CD8-positive, alpha-beta memory T cell (primary cell): ENCODE measurements at places on chromosomes 4 and X. TPM values are rescaled to one million over a fixed set of nuclear protein-coding genes. Genes with fewer than 3 reads are reported as not detected.

The SH2D1A gene
- 90.2 TPM for total RNA-seq

The PFKFB1 gene
- total RNA-seq, result 0.69 TPM

The P2RY8 gene
- 47.1 TPM for total RNA-seq

The PHOX2B gene
- not detected for total RNA-seq

The SPANXD gene
- not detected for total RNA-seq

The DCAF4L1 gene
- total RNA-seq, result 0.33 TPM

The HSFX3 gene
- not detected for total RNA-seq

The SNCA gene
- total RNA-seq, result 0.44 TPM

The CT45A1 gene
- not detected for total RNA-seq

The PHEX gene
- total RNA-seq, result 20.1 TPM

The RLIM gene
- 34.0 TPM for total RNA-seq

The GAB3 gene
- 6.7 TPM for total RNA-seq

The NKX3-2 gene
- total RNA-seq, result not detected

The GIMD1 gene
- total RNA-seq, result not detected

The SRPX gene
- total RNA-seq, result not detected

The DMRTC1 gene
- not detected for total RNA-seq

The IGSF1 gene
- not detected for total RNA-seq

The PDCL2 gene
- not detected for total RNA-seq

The CPZ gene
- total RNA-seq, result not detected

The GYG2 gene
- not detected for total RNA-seq

The VCX2 gene
- total RNA-seq, result not detected

The CSAG3 gene
- total RNA-seq, result not detected

The DAPP1 gene
- total RNA-seq, result 20.9 TPM

The MXRA5 gene
- total RNA-seq, result not detected

The ZXDB gene
- total RNA-seq, result 6.5 TPM

The UGT2B10 gene
- not detected for total RNA-seq

The HTR2C gene
- total RNA-seq, result not detected

The FAM200B gene
- total RNA-seq, result 10.0 TPM

The REPS2 gene
- 0.49 TPM for total RNA-seq

The KIF4A gene
- 16.5 TPM for total RNA-seq

The PRAF2 gene
- total RNA-seq, result 13.1 TPM

The TEX11 gene
- not detected for total RNA-seq

The EREG gene
- total RNA-seq, result not detected

The HPGDS gene
- 0.18 TPM for total RNA-seq

The POLN gene
- 1.5 TPM for total RNA-seq

The LRCH2 gene
- not detected for total RNA-seq

The RENBP gene
- 3.5 TPM for total RNA-seq

The TREX2 gene
- total RNA-seq, result 2.3 TPM

The AKAP4 gene
- not detected for total RNA-seq

The MBNL3 gene
- 27.8 TPM for total RNA-seq

The SPOCK3 gene
- total RNA-seq, result not detected

The TEX13D gene
- 0.46 TPM for total RNA-seq

The HDX gene
- 0.60 TPM for total RNA-seq

The DRP2 gene
- 0.18 TPM for total RNA-seq

The NUDT10 gene
- 0.92 TPM for total RNA-seq

The RPS6KA6 gene
- total RNA-seq, result 0.20 TPM

The EFHC2 gene
- 0.20 TPM for total RNA-seq

The SPATA4 gene
- total RNA-seq, result not detected

The TEC gene
- total RNA-seq, result 1.6 TPM

The ZNF595 gene
- total RNA-seq, result 7.7 TPM

The SASH3 gene
- 140 TPM for total RNA-seq

The MID1IP1 gene
- 69.9 TPM for total RNA-seq

The CLDN24 gene
- total RNA-seq, result not detected

The TXK gene
- total RNA-seq, result 6.0 TPM

The FRAS1 gene
- total RNA-seq, result not detected

The TLR3 gene
- total RNA-seq, result 0.11 TPM

The COQ2 gene
- 23.6 TPM for total RNA-seq
